Suprapubic skin (tissue), 4 donors: ENCODE measurements at places on chromosomes 12 and 14.
A peak's percentile ranks its signal among the peaks of the same experiment; 100 is the strongest.

DNA sequence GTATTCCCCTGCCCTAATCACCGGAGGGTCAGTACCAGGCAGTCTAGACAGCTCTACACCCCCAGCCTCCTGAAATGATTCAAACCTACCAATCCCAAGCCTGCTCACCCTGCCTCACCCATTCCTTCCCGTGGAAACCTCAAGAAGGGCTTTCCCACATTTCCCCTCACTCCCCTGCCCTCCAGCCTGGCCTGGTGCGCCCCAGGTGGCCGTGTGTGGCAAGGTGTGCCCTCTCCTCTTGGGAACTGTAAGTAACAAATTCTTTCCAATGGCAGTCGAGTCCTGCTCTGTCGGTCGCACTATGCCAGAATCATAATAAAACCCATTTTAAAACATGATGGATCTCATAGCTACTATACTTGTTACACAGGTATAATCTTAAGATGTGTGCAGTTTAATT, 13.9 kb upstream of the DEGS2 start:
- no peak overlapping the region for H3K27ac ChIP-seq
- peaks cover 2% of the 10 kb centered on the region for H3K4me1 ChIP-seq
- no peaks in the 10 kb centered on the region for H3K36me3 ChIP-seq
- H3K27me3 ChIP-seq = no peaks in the 10 kb centered on the region

DNA sequence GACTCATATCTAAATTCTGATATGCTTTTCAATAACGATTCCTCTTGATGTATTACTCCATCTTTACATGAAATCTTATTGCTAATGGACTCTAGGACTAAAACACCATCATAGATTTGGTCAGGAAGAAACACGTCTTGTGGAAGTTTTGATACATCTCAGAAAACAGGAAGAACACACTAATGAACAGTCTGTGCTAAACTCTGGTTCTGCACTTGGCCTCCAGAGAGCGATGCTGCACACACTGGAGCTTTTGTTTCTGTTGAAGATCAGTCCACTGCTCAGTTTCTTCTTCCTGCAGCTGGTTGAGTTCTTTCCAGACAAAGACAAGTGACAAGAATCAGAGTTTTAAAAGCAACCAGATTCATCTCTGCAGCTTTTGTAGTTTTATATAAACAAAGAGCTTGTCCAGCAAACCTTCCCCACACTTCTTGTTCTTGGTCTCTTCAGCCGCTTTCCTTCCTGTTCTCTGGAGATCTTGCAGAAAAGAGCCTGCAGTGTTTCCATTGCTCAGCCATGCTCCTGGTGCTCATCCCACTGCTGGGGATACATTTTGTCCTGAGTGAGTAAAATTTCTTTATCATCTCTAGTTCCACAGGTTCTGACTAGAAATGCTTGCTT, 229.1 kb upstream of the OR4E1 start:
- H3K36me3 ChIP-seq = no peaks in the 10 kb centered on the region
- H3K27ac ChIP-seq = no peak overlapping the region
- no peak for DNase-seq
- H3K4me1 ChIP-seq = no peaks in the 10 kb centered on the region
- no peak overlapping the region for H3K4me3 ChIP-seq
- no peaks in the 10 kb centered on the region for H3K27me3 ChIP-seq

- H3K27me3 ChIP-seq = no peaks in the 10 kb centered on the region
- peaks cover 46% of the 10 kb centered on the region for H3K4me1 ChIP-seq
- DNase-seq = no peak
- H3K27ac ChIP-seq = no peak overlapping the region
- H3K4me3 ChIP-seq = no peak overlapping the region
- H3K36me3 ChIP-seq = peaks cover 5% of the 10 kb centered on the region
Measured at GRCh38 chr14:75715926-75716780, 55.1 kb downstream of the TTLL5 start.

GRCh38 chr12:120537856-120538220, 3.7 kb downstream of the RNF10 start:
- peak overlapping the region; percentile 63 for H3K27ac ChIP-seq
- no peaks in the 10 kb centered on the region for H3K36me3 ChIP-seq
- H3K27me3 ChIP-seq = no peaks in the 10 kb centered on the region
- DNase-seq = no peak
- peak overlapping the region; percentile 88 for H3K4me3 ChIP-seq

DNA sequence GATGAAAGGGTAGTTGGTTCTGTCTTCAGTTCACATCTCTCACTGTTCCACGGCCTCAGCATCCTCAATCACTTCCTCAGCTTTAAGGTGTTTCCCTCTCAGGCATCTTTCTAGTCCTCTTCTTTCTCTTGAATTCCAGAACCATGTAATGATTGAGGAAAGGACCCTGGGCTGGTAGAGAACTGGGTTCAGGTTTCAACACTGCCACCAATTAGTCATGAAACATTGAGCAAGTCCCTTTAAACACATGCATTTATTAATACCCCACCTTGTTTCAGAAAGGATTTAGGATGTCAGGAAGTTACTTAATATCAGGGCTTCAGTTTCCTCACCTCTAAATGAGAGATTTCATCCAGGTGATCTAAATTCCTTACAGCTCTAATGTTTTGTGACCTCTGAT, 7.2 kb downstream of the DMAC2L start:
- peaks cover 31% of the 10 kb centered on the region for H3K4me1 ChIP-seq
- no peaks in the 10 kb centered on the region for H3K27me3 ChIP-seq
- H3K36me3 ChIP-seq = peaks cover 7% of the 10 kb centered on the region
- no peak for DNase-seq
